Ovary (tissue), 10 donors: ENCODE measurements at places on chromosomes 4 and X. TPM values are rescaled to one million over a fixed set of nuclear protein-coding genes. Genes with fewer than 3 reads are reported as not detected.

Gene AR
- 7.5 TPM for polyA plus RNA-seq

Gene NHS
- 4.7 TPM for polyA plus RNA-seq

Gene HEPH
- 19.0 TPM for polyA plus RNA-seq

Gene ARSH
- not detected for polyA plus RNA-seq
